ENCODE measurements at places on chromosomes 1 and 21.

DNA sequence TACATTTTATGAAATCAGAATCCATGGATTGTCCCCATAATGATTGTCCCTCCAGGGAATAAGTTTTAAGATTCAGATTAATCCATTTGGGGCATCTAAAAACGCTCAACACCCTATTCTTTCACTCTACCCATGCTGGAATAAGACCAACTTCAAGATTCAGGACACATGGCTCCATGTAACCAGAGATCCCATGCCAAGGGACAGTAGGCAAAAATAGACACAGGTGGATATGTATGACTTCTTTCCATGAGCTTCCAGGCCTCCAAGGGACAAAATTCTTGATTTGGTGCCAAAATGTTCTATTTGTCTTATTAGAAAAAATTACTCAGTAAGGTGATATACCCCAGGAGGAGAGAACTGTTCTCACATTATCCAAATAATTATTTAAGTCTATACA, 178.8 kb downstream of the NRIP1 start:
- no peak for DNase-seq

DNA sequence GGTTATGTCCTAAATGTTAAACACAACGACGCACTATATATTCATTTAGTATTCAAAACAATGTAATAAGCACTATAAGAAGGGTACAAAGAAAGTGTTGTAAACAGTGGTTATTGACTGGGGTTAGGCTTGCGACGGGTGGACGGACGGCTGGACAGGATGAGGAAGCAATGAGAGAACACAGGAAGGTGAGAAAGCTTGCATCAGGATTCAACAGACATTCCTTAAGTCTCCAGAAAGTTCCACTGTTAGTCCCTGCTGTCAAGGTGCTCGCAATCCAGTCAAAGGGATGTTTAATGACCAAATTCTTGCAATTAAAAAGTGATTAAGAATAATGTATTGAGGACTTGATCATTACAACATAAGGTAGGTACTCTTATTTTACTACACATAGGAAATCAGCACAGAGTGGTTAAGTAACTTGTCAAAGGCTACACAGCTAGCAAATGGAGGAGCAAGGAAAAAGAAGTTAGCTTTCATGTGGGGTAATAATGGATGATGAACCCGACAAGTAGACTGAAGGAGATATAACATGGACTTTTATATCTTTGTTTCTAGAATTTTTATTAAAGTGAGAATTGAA, 994 bp upstream of the ACBD6 start:
- DNase-seq, result no peak

DNA sequence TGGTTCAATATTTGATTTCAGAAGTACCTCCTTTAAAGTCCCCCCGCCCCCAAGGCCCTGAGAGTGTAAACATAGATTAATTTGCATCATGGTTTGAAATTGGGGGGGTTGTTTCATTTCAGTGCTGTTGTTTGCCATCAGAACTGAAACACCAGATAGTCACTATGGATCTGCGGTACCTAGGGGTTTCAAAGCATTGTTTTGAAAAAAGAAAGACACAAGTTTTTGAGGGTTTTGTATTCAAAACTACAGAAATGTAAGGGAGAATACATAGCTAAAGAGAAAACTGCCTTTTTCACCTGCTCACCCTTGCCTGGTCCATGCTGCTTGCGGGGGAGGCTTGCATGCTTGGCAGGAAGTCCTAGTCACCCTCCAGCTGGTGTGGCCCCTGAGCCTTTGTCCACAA, 59.3 kb downstream of the ACP6 start:
- DNase-seq, result no peak

GRCh38 chr1:228953207-228953606, 217.9 kb downstream of the RHOU start:
- DNase-seq, result no peak

DNA sequence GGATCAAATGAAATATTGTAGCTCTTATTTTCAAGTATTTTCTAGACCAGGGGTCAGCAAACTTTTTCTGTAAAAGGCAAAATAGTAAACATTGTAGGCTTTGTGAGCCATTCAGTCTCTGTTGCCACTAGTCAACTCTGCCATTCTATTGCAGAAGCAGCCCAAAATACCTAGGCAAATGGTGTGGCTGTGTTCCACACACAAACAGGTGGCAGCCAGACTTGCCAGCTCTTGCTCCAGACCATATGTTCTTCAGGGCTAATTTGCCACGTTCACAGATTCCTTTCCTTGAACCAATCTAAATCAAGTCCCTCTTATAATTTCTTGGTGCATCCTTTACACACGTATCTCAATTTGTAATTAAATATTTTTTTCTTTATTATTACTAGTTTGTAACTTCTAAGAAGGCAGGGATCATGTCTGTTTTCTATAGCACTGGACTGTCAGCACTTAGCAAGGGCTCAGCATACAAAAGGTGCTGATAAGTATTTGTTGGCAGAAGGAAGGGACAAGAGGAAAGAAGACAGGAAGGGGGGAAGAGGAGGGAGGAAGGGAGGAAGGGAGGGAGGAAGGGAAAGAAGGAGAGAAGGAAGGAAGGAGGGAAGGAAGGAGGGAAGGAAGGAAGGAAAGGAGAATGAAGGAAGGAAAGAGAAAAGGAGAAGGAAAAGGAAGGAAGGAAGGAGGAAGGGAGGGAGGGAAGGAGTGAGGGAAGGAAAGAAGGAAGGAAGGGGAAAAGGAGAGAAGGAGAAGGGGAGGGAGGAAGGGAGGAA, 106.5 kb upstream of the EDEM3 start:
- DNase-seq, result no peak

- DNase-seq, result no peak
These were observed 5.2 kb upstream of the GALNT2 start for GRCh38 chr1:230061801-230062200.

GRCh38 chr1:9291914-9292360, 757 bp upstream of the SPSB1 start:
- no peak for DNase-seq
